ENCODE measurements at places on chromosomes 13 and 19. TPM values are rescaled to one million over a fixed set of nuclear protein-coding genes. Genes with fewer than 3 reads are reported as not detected.

GRCh38 chr13:52896827-52897659 is 48.6 kb upstream of the PCDH8 start:
- no peak for DNase-seq
- H3K36me3 ChIP-seq: no peaks in the 10 kb centered on the region
- H3K4me3 ChIP-seq: no peak overlapping the region
- no peaks in the 10 kb centered on the region for H3K4me1 ChIP-seq
- H3K27me3 ChIP-seq: peaks cover 11% of the 10 kb centered on the region
- no peak overlapping the region for H3K27ac ChIP-seq

DNA sequence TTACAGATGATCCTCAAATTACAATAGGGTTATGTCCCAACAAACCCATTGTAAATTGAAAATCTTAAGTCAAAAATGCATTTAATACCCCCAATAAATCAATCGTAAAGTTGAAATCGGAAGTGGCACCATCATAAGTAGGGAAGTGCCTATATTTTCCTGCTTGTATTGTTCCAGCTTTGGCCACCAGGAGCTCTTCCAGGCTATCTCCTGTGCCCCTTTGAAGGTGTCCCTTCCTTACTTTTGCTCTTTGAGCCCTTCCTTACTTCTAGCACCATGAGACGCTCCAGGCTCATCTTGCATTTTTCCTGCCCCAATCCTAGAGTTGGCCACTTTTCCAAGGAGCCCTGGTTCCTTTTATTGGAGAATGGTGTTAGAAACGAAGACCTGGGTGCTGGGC is 163.0 kb upstream of the TSC22D1 start:
- H3K27ac ChIP-seq: no peak overlapping the region
- H3K27me3 ChIP-seq: no peaks in the 10 kb centered on the region
- H3K4me3 ChIP-seq: no peak overlapping the region
- H3K4me1 ChIP-seq: no peaks in the 10 kb centered on the region
- no peak for DNase-seq

DNA sequence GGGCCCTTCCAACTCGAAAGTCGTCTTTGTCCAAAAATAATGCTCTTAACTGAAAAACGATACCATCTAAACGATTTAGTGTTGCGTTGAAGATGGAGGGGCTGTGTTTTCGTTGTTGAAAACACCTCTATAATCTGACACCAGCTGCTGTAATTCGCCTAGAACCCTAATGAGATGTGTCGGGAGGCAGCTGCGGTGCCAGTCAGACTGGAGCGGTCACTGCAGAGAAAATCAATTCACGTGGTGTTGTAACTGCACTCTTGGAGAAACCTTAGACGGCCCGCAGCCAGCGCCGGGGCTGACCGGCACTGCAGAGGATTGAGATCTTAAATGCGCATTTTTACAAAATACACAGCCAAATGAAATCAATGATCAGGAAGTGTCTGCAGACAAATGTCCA is 339.1 kb downstream of the ZNF536 start:
- H3K27me3 ChIP-seq: peaks cover 5% of the 10 kb centered on the region
- H3K4me3 ChIP-seq: no peak overlapping the region
- no peak for DNase-seq

The TGFB1 gene
- 114 TPM for total RNA-seq

The C19orf85 gene
- total RNA-seq: not detected

DNA sequence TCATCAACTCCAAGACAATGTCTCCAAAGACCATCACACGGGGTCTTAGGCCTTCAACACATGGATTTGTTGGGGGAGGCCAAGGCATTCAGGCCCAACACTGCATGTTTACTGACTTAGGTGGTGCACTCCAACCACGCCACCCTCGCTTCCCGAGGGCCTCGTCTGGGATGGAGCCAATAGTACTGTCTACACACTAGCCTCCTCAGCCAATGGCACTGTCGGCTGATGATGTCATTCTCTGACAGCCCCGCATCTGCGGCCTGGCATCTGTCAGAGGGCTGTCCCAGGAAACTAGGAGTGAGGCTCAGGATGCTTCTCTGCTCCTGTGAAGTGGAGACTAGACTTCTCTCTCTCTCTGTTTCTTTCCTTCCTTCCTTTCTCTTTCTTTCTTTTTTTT is 96.6 kb downstream of the TEX26 start:
- no peaks in the 10 kb centered on the region for H3K4me1 ChIP-seq
- no peak for DNase-seq
- H3K4me3 ChIP-seq: no peak overlapping the region

- peaks cover 45% of the 10 kb centered on the region for H3K4me1 ChIP-seq
- no peak overlapping the region for H3K27ac ChIP-seq
- H3K36me3 ChIP-seq: no peaks in the 10 kb centered on the region
- no peak overlapping the region for H3K4me3 ChIP-seq
Measured at GRCh38 chr19:54164369-54165068, 5.0 kb upstream of the LENG1 start.

GRCh38 chr19:45865269-45865948 is 1.3 kb downstream of the FOXA3 start:
- H3K4me1 ChIP-seq: peaks cover 31% of the 10 kb centered on the region
- no peak for DNase-seq
- H3K36me3 ChIP-seq: peaks cover 9% of the 10 kb centered on the region
- peaks cover 14% of the 10 kb centered on the region for H3K27me3 ChIP-seq
- no peak overlapping the region for H3K4me3 ChIP-seq

DNA sequence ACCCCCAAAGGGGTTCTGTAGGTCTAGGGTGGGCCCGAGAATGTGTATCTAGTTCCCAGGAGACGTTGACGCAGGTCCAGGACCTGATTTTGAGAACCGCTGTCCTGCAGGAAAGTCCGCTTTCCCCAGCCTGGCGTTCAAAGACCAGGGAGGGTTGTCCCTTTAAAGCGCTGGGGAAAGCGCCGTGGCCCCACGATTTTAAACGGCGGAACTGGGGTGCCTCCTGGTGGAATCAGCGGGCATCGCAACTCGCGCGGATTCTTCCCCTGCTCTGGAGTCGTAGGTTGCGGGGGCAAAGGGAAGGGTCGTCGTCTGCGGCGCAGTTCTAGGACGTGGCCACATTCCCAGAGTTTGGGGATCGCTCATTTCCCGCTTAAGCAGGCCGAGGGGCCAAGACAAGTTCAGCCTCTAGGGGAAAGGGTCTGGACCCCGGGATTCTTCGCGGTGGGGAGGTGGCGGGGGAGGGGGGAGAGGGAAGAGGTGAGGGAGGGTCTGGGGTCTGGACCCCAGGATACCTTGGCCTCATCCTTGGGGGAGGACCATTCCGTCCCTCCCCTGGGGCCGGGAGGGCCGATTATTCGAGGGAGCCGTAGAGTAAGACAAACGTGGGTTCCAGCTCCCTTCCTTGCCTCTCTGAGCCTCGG is 7.7 kb downstream of the PNMA8B start:
- peaks cover 23% of the 10 kb centered on the region for H3K4me1 ChIP-seq
- peaks cover 55% of the 10 kb centered on the region for H3K27me3 ChIP-seq
- DNase-seq: peak; percentile 78
- H3K36me3 ChIP-seq: no peaks in the 10 kb centered on the region
- H3K4me3 ChIP-seq: peak overlapping the region; percentile 41

GRCh38 chr13:109160887-109161669 is 531.7 kb downstream of the MYO16 start:
- no peak for DNase-seq
- H3K4me3 ChIP-seq: no peak overlapping the region
- no peaks in the 10 kb centered on the region for H3K27me3 ChIP-seq

The CRYL1 gene
- 24.9 TPM for total RNA-seq

GRCh38 chr13:52644108-52644507 is 1.9 kb downstream of the HNRNPA1L2 start:
- no peaks in the 10 kb centered on the region for H3K4me1 ChIP-seq
- no peak overlapping the region for H3K4me3 ChIP-seq
- no peaks in the 10 kb centered on the region for H3K27me3 ChIP-seq
- H3K27ac ChIP-seq: no peak overlapping the region

The TUBA3C gene
- total RNA-seq: not detected

GRCh38 chr13:43171489-43171888 is 148.1 kb downstream of the DNAJC15 start:
- no peaks in the 10 kb centered on the region for H3K4me1 ChIP-seq
- no peaks in the 10 kb centered on the region for H3K27me3 ChIP-seq
- no peak overlapping the region for H3K4me3 ChIP-seq
- no peaks in the 10 kb centered on the region for H3K36me3 ChIP-seq

DNA sequence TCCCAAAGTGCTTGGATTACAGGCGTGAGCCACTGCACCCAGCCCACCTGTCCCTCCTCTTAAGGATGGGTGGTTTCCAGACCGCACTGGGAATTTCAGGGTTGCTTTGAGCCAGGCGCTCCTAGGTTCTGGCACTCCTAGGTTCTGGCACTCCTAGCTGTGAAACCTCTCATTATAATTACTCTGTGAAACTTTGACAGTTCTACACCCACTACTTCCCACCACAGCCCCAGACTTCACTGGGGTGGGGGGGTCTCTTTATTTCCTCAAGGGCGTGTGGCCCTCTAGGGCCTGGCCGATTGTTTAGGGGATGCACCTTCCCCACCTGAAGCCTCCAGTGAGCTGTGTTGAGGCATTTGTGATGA is 2.3 kb upstream of the ADAMTS10 start:
- no peak overlapping the region for H3K4me3 ChIP-seq
- no peak overlapping the region for H3K27ac ChIP-seq
- peaks cover 6% of the 10 kb centered on the region for H3K27me3 ChIP-seq
- no peaks in the 10 kb centered on the region for H3K36me3 ChIP-seq

The PDCD5 gene
- total RNA-seq: 50.0 TPM

The NTF4 gene
- total RNA-seq: 3.1 TPM

DNA sequence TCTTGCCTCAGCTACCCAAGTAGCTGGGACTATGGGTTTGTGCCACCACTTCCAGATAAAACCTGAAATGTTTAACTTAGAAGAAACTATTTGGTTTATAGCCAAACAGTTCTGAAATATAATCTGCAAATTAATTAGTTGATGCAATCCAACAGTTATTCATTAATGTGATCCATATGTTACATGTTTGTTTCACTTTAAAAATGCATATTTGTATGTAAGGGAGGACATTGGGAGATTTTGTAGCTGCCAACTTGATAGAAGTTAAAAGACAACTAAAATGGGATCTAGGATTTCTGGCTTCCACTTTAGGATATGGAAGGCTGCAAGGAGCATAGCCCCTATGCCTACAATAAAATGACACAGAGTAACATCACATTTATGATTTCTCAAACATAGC is 532.5 kb upstream of the SLC10A2 start:
- no peak for DNase-seq
- H3K36me3 ChIP-seq: no peaks in the 10 kb centered on the region
- no peak overlapping the region for H3K27ac ChIP-seq
- no peak overlapping the region for H3K4me3 ChIP-seq
- H3K27me3 ChIP-seq: no peaks in the 10 kb centered on the region
- no peaks in the 10 kb centered on the region for H3K4me1 ChIP-seq

DNA sequence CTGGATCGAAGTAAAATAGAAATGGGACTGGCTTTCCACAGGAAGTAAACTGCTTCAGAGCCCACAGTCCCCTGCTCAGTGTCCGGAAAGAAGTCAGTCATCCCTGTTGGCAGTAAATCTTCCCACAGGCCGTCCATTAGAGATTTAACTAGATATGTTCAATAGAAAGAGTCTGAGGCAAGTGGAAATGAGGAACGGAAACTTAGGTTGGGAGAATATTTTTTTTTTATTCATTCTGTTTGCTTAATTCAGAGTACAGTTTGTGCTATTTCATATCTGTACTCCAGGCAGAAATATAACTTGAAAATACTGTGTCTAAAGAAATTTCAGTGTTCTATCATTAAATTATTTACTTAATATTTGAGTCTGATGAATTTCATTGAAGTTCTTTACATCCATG is 22.7 kb downstream of the SLC25A15 start:
- no peak overlapping the region for H3K27ac ChIP-seq
- peaks cover 19% of the 10 kb centered on the region for H3K36me3 ChIP-seq
- no peak for DNase-seq
- no peak overlapping the region for H3K4me3 ChIP-seq

DNA sequence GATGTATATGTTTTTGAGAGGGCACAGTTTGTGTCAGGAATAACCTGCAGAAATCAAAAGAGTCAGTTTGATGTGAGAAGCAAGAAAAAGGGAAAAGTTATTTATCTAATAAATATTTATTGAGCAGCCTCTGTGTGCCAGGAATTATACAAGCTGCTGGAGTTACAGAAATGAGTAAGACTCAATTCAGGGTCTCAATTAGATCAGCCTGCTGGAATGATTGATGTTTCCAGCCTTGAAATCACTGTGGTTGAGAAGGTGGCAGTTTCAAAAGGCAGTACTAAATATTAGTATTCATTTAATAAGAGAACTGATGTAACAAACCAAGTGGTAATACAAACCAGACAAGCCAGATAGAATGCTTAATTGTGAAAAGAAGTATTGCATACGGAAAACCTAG is 782.4 kb upstream of the GPC6 start:
- H3K36me3 ChIP-seq: no peaks in the 10 kb centered on the region
- DNase-seq: no peak
- no peak overlapping the region for H3K27ac ChIP-seq
- H3K4me1 ChIP-seq: no peaks in the 10 kb centered on the region
- H3K4me3 ChIP-seq: no peak overlapping the region
